ENCODE measurements at places on chromosomes 3 and 15.

- DNase-seq = peak; percentile 52
Observed at GRCh38 chr15:65189102-65189740, 4.1 kb upstream of the CLPX start.

- DNase-seq = no peak
Observed at GRCh38 chr3:196774848-196775422, 35.3 kb downstream of the PAK2 start.

DNA sequence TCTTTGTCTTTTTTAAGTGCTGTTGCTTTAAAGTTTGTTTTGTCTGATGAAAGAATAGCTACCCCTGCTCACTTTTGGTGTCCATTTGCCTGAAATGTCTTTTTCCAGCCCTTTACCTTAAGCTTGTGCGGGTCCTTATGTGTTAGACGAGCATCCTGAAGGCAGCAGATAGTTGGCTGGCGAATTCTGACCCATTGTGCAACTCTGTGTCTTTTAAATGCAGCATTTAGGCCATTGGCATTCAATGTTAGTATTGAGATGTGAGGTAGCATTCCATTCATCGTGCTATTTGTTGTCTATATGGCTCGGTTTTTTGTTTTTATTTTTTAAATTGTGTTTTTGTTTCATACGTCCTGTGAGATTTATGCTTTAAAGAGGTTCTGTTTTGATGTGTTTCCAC is 55.0 kb downstream of the ZDHHC19 start:
- DNase-seq = no peak

GRCh38 chr3:130991126-130991525 is 35.5 kb downstream of the ASTE1 start:
- no peak for DNase-seq

DNA sequence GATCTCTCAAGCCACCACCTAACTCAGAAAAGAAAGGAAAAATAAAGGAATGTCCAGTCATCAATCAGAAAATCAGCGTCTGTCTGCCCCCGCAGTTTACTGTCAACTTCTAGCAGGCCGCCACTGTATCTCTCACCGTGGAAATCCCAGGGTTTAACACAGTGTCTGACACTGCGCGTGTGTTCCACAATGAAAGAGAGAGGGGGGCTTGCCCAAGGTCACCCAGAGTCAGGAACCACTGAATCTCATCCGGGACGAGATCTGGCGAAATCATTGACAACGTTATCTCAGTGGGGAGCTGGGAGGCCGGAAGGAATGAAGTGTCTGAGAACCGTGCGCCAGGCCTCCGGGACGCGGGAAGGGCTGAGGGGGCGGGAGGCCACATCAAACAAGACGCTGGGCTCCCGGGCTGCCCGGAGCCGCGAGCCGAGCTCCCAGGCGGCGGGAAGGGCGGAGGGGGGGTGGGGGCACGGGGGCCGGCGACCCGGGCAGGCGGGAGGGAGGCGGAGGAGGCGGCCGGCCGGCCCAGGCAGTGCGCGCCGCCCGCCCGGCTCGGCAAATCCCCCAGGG is 2.2 kb upstream of the HES1 start:
- DNase-seq = no peak

DNA sequence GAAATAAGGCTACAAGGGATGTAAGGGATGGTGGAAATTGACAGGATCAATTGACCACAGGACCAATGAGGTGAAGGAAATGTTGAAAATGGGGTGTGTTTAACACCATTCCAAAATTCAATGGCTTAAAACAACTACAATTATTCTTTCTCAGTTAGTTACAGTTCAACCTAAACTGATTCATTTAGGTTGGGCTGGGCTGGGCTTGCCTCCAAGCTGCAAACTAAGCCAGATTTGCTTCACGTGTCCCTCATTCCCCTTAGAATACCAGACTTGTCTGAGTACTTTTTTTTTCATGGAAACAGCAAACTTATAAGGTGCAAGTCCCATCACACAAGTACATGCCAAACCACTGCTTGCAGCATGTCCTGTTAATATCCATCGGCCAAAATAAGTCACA is 280.1 kb downstream of the NEK10 start:
- DNase-seq = no peak

GRCh38 chr15:73620078-73620477 is 13.1 kb downstream of the NPTN start:
- DNase-seq = no peak

DNA sequence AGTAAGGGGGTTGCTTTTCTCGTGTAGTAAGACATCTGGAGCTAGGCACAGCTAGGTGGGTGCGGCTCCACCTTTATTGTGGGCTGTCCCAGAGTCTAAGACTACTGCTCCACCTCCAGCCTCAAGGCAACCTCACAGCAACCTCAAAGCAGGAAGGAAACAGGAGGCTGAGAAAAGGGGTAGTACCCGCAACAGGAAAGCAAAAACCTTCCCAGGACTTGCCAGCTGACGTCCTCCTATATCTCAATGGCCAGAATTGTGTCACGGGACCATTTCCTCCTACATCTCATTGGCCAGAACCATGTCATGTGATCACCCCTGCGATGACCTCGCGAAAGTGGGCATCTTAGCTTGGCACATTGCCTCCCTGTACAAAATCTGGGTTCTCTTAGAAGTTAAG is 4.3 kb upstream of the GPR160 start:
- no peak for DNase-seq

DNA sequence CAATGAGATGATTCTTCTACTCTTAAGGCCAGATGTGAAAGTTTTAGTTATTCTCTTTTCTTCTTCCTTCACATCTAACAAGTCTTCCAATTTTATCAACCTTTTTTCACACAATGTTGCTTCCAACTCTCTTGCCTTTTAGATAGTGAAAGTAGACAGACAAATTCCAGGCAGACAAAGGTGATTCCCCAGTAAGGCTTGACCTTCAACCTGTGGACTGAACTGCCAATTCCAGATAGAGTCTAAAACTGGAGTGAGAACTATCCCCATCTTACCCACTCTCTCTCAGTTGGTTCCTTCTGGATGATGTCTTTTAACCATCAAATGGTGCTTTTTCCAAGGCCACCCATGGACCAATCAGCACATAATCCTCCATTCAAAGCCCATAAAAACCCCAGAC is 159.0 kb downstream of the NSUN3 start:
- DNase-seq = no peak

DNA sequence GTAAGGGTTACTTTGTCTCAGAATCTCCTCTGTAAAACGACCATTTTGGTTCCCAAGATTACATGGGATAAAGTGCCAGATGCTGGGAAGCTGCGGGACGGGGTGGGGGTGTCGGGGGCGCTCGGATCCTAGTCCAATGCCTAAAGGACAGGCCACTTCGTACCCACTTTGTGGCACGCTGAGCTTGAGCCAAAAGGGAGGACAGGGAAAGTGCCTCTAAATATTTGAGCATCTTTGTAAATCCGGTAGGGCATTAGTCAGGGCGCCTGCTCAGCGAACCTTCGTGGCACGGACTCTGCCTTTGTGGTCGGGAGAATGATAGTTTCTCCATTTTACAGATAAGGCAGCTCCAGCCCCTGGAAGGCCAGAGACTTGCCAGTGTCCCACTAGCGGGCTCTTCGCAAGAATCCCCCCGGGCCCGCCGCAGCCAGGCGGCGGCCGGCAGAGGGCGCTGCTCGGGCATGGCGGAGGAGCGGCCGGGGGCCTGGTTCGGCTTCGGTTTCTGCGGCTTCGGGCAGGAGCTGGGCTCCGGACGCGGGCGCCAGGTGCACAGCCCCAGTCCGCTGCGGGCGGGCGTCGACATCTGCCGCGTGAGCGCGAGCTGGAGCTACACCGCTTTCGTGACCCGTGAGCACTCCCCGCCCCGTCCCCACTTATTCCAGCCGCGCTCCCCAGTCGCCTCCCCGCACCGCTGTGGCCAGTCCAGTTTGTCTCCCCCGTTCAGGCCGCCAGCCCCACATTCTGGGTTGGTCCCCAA is 1.8 kb downstream of the RCCD1 start:
- DNase-seq = peak; percentile 48

DNA sequence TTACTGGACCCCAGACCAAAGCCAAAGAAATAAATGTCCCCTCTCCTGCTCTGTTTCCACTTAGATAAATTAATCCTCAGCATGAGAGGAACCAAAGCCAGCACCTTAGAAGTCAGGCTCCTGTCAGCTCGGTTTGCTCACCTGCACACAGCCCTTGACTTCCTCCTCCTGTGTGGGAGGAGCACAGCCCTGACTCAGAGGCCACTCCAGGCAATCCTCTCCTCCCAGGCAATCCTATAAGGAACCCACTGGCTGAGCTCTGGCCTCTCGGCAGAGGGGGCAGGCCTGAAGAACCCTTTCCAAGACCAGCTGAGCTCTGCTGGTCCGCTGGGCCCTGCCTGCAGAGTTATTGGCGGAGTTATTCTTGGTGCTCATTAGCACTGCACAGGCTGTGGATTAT is 30.8 kb downstream of the LIPC start:
- no peak for DNase-seq

- DNase-seq = no peak
Observed at GRCh38 chr15:41806291-41807181, 21.4 kb upstream of the JMJD7 start.

- DNase-seq = no peak
Observed at GRCh38 chr3:12455740-12456139, 28.5 kb upstream of the TSEN2 start.

DNA sequence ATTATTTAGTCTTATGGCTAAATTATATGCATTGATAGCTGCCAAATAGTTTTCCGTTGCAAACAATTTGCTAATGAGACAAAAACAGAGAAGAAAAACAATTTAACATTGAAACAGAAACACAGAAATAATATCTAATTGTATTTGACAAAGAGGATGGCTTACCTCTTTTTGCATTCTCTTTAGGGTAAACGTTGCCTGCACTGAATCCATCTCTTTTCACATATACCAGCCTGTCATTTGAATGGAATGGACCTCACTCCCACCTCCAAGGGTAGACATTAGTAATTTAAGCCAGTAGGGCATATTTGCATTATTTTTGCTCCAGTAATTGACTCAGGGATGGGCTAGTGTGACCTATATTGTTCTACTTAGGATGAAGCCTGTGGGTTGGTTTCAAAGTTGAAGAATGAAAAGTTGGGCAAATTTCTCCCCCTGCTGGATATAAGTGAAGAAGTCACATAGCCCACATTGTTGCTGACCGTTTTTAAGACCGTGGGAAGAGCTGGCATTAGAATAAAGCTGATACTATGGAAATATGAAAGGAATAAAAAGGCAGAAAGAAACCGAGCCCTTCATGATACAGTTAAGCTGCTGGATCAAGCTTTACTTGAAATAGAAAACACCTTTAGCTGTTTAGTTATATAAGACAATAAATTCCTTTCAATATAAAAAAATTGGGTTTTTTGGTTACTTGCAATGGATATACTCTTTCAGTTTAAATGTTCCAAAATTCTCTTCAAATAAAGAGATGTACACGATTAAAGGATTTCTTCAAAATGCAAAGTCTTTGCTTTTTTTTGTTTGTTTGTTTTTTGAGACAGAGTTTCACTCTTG is 26.9 kb downstream of the PIERCE2 start:
- peak; percentile 14 for DNase-seq

DNA sequence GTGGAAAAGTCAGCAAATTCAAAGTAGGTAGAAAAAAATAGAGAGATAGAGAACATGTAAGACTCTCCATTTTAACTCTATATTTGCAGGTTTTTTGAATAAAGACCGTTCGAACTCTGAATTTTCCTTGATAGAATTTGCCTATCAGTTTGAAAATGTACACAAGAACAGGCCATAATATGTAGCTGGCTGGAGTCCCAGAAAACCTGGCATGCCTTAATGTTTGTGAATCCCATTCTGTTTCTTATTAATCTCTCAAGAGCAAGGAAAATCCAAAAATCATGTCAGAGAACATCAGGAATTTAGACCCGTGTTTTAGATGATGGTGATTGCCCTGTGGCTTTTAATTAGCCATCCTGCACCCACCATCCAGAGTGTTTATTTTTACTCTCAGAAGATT is 7.2 kb upstream of the CFAP161 start:
- DNase-seq = no peak

DNA sequence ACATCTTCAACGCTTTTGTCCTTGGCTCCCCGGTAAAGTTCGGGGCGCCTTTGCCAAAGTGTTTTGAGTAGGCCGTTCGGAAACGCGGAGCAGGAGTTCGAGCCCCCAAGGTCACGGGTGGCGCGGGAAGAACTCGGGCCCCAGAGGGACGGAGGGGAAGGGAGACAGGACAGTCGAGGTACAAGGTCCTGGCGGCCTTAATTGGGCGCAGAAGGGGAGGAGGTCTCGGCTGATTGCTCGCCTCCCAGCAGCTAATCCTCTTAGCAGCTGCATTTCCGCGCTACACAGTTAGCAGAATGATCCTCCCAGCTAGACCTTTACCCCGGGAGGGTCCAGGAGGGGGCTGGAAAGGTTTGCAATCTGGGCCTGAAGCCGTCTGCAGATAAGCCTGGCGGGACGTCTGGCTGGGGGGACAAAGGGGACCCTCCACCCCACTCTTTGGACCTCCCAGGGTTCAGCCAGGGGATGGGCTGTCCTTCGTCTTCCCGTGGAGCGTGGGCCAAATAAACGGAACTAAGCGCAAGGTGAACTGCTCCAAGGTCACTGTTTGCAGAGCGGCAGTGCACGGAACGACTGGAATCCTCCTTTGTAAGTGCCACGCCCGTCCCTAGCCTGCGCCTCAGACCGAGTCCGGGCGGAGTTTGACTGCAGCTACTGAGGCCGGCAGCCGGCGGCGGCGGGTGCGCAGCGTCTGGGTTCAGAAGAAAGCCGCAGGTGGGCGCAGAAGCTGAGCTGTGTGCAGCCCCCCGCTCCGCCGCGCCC is 7.2 kb downstream of the EOMES start:
- DNase-seq = no peak

DNA sequence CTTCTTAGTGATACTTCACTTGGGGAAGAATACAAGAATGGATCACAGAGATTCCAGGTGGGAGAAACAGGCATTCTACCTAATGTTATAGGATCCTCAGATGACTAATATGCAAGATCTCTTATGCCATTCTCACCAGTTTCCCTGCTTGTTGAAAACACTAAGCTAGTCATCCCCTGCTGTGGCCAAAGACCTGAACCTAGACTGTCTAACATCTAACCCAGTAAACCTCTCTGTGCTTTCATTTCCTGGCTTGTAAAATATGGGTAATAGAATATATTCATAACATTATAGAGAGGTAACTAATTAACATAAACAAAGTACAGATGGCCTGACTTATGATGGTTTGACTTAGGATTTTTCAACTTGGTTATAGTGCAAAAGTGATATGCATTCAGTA is 776.3 kb downstream of the TUSC7 start:
- no peak for DNase-seq

GRCh38 chr3:24494618-24495325 is at the start of gene THRB:
TSS of gene THRB (minus strand) at chr3:24494850.
- no peak for DNase-seq

GRCh38 chr3:108228286-108228685 is 6.1 kb upstream of the IFT57 start:
- DNase-seq = no peak

DNA sequence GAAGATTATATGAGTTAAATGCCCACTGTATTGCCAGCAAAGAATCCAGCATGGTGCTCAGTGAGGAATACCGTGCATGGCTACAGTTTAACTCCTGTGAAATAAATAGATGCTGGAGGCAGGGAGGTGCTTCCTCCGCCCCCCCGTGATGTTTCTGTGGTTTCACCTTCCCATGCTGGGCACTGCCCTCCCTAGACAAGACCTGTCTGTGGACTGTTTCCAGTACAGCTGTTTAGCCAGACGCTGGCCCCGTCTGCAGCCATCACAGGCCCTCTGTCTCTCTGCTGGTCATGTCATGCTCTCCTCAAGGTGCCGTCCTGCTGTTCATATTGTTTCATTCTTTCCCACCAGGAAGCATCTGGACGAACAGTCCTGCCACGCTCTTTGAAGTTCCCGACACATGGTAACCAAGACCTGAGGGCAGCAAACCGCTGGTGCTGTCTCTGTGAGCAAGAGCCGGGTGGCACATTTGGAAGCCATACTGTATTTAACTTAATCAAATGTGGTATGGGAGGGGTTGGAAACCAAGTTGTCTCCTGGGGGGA is 31.4 kb downstream of the GOLGA8S start:
- no peak for DNase-seq

GRCh38 chr15:36947035-36947719 is 153.2 kb downstream of the MEIS2 start:
- no peak for DNase-seq

Data from SHP77 treated with DMSO at 0.1 percent for 48 hours (cell line).